ENCODE measurements at places on chromosomes 11 and 22.

DNA sequence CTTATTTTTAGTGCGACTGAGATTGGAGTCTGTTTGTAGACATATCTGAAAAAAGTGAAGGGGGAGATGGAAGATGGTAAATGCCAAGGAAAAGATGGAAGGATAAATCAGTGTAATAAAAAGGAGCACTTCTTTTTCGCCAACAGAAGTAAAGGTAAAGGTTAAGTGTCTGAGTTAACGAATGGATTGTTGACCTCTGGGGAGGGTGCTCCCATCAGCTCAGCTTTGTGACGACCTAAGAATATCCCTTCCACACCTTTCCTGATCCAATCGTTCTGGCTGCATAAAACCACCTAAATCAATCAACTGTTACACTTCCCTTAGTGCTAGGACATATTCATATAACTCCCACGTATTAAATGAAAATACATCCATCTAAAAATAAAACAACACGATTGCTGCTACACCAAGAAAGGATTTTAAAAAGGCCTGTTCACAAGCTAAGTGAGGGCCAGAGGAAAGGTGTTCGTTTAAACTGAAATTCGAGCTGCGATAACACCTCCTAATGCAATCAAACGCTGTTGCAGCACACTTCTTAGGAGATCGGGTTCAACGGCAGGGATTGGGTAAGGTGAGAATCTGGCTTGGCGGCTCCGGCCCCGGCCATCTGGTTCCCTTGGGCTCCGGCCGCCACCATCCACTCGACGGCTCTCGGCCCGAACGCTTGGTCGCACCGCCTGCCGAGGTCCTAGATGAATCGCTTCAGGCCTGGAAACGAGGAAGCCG lies 658 bp downstream of the C11orf71 start:
- DNase-seq, result peak; percentile 56

DNA sequence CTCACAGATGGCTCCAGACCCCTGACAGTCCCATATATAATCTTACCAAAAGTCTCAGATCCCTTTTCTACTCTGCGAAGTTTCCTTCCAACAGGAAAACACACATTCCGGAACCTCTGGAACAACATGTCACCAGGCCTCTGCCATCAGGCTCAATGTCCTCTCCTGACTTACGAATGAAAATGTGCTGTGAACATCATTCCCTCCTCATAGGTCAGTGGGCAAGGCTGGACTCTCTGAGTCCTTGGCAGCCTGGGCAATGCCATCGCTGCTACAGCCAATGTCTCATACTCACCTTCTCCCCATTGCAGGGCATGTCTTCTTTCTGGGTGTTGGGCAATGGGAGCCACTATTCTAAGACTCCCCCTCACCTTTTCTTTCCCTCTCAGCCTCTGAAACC lies 1.7 kb upstream of the HPX start:
- no peak for DNase-seq

GRCh38 chr22:24436553-24436952 lies 9.2 kb downstream of the ADORA2A start:
- DNase-seq, result no peak

DNA sequence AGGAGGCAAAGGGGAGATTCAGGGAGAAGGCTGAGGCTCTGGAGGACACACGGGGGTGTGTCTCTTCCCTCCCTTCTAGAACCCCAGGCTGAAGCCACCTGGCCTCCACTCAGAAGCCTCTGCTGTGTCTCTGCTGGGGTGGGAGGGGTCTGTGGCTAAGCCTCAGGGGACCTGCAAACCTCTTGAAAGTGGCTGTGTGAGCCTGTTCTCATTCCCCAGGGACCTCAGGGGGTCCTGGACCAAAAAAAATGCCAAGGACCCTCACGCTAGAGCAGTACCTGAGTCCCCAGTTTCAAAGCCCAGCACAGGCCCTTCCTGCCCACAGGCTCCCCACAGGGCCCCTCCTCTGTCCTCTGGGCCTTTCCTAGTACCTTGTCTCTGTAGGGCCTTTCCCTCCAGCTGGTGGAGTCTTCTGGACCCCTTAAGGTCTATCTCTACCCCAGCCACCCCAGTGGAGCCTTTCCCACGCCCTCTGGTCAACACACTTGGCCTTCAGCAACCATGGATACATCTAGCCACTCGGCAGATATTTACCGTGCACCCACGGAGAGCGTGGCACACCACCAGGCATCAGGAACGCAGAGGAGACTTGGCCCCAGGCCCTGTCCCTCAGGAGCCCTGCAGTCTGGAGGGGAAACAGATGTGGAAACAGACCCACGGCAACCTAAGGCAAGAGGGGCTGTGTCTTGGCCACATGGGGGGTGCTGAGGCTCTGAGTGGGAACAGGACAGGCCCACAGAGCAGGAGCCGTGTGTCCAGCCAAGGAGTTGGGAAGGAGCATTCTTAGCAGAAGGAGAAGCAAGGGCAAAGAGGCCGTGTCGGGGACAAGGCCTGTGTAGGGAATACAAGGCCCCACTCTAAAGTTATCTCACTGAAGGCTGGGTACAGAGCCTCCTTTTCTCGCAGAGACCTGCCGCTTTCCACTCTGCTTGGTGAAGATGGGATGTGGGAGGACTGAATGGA lies 18.5 kb downstream of the PLA2G6 start:
- no peak for DNase-seq

DNA sequence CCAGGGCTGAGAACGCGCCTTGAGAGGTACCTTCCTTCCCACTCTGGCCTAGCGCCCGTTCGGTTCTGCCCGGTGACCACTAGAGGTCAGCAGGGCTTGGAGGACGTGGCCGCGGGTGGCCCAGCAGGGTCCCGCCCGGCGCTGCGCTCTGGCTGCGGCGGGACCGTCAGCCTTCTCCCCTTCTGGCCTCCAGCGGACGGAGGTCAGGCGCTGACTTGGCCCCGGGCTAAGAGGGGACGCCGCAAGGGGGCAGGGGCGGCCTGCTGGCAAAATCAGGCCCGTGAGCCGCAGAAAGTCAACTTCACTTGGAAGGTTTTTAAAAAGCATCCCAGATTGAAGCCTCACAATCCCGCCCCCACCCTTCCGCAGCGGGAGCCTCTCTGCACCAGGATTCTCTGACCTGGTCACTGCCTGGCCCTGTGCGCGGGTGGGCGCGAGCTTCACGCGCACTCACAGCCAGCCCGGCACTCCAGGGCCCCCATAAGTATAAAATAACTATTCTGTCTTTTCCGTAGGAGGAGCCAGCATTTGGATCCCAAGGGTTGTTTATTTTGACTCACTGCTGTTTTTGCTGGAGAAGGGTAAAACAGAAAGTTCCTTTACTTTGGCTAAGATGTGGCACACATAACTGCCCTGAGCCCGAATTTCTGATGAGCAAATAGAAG lies 23.2 kb upstream of the ZBTB16 start:
- DNase-seq, result no peak

DNA sequence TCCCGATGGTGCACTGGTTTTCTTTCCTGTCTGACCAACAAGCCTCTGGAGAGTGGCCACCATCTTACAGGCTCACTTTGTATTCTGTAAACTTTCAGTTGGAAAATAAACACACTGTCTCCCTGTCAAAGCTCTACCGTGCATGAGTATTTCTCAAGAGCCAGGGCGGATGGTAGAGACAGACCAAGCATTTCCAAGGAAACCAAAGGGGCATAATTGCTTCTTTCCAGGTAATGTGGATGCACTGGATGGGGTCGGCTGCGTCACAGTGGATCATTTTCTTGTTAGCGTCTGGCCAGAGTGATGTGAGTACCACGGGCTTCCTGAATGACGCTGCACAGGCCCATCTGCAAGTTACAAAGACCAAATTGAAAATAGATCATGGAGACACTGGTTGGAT lies 5.1 kb upstream of the SEZ6L start:
- no peak for DNase-seq

GRCh38 chr22:19869497-19870152 lies 15.0 kb upstream of the GNB1L start:
- no peak for DNase-seq

GRCh38 chr11:130006929-130007328 lies 4.3 kb upstream of the PRDM10 start:
- DNase-seq, result no peak

All from COR-L47 (cell line).